Right hindlimb (tissue), 1 donor: ENCODE measurements at places on chromosomes 6 and 20.

DNA sequence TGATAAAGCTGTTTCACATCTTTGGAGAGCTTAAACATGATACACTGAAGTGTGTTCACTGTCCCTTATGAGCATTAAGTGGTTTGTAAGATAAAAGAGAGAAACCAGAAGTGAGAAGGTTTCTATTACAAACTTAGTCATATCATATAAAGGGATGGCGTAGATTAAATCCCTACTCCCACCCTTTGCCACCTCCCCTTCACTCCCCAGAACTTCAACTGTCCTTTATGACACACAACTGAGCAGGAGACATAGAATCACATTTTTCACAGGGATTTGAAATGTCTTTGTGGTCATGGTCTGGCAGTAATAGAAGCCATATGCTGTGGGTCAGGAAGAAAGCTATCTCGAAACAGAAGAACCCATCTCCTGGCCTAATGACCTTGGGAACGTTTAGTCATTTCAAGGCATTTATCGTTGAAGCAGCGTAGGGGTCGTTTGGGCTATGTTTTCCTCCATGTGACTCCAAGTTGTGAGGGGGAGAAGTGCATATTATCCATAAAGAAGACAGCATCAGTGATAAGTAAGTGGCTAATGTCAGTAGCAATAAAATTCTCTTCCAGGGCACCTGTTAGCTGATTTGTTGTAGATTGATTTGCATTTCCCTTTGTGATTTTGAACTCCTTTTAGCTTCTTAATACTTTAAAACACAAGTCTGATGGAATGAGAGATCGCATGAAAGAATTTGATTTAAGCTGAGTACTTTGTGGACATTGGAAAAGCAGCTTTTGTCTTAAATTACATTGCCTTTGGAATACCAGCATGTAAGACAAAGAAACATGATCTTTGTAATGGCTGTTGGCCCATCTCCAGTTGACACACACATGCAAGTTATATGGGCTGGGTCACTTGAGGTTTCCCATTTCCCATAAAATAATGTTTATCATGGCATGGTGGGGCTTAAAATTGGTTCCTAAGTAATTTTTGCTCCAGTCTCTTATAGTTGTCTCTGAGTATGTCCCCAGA is 501.5 kb upstream of the FLRT3 start:
- peak; percentile 25 for DNase-seq

DNA sequence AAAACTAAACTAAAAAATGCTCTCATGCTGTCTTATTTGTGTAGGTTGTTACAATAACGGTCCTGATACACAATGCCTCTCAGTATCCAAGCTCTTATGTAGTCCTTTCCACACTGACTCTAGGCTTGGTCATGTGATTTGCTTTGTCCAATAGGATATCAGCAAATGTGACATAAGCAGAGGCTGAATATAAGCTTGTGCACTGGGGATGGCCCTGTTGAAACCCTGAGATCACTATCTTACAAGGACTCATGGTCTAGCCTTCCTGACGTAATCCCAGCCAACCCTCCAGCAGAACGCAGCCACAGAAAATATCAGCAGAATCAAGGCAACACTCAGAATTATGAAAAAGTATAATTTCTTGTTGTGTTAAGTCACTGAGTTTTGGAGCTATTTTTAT is 145.1 kb upstream of the CCN2 start:
- DNase-seq, result no peak

DNA sequence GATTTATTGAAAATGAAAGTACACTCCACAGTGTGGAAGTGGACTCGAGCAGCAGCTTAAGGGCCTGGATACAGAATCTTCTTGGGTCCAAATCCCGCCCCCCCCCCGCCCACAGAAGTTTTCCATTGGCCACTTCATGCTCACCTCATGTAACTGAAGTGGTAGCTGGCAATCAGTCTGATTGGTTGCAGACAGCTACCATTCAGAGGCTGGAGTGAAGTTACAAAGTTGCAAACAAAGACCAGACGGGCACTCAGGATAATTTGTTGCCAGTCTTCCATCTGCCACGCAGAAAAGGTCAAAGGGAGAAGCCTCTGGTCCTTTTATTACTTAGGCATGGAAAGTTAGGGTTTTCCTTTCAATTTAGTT is 25.8 kb upstream of the FABP7 start:
- no peak for DNase-seq

GRCh38 chr6:46849361-46849690 is 56.1 kb downstream of the MEP1A start:
- no peak for DNase-seq

DNA sequence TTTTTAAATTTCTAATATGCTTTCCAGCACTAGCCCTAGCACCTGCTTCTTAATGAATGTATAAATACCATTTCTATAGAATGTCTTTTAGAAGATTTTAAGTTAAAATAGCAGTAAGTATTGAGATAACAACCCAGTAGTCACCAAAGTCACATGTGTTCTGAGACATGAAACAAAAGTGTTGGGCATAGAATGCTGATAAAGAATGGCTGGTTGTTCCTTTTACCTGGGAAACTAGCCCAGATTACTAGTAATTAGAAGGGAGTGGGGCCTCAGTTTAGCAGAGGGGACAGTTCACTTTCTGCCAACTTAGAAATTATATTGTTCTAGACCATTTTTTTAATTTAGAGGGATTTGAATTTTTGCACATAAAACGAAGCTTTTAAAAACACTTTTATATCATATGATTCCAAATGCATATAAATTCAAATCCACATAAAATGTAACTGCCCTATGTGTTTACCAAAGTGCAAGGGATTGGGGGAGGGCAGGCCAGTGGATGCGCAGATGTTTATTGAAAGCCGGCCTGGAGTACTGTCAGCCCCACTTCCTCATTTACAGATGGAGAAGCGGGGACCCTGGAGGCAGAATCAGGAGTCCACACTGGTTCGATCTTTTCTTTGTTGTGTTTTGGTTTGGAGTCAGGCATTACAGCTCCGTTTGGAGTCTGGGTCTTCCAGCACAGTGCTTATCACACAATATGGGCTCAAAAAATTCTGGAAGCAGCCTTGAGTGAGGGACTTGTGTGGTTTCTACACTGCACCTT is 139.8 kb downstream of the ZDHHC14 start:
- DNase-seq, result no peak

DNA sequence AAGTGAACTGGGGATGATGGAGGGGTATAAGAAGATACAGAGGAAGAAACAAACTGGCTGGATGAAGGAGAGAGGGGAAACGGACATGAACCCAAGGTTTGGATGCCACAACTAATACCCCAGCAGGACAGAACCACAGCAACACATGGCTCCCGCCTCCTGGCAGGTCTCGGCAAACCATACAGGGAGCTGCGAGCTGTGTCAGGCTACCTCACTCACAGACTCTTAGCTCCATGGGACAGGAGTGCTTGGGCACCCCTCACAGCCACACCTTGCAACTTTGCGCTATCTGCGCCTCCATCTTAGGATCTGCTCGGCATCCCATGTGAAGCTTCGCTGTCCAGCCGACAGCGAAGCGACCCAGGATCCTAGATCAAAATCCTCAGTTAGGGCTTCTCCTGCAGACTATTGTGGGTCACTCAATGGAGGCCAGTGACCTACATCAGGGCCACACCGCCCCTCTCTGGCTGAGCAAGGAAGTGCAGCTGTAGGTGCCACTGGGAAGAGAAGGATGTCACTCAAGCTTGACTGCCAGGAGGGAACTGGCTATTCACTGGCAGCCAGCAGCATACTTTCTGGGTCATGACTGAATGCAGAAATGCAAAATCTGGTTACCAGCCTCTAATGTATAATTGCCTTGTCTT is 174.4 kb upstream of the RIN2 start:
- DNase-seq, result peak; percentile 61

GRCh38 chr20:61859767-61860166 is 205.9 kb downstream of the TAF4 start:
- DNase-seq, result no peak

DNA sequence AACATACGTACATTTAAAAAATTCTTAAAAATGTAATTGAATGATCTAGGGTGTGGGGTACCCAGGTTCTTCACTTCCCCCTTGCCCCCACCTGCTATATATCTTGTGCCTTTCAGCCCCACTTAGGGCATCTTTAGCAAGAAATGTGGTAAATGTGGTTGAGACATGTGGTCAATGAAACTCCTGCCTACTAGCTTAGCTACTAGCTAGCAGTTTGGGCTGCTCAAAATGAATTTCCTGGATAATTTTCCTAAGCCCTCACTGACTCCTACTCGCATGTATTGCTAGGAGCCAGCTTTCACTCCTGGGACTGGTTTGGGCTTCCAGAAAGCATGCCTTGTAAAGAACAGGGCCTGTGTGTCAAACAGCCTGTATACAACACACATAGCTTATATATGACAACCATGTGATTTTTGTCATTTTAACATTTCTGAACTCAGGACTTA is 257.3 kb downstream of the ATXN1 start:
- DNase-seq, result peak; percentile 60

GRCh38 chr6:75282706-75283105 is 1.9 kb downstream of the TMEM30A start:
- no peak for DNase-seq

DNA sequence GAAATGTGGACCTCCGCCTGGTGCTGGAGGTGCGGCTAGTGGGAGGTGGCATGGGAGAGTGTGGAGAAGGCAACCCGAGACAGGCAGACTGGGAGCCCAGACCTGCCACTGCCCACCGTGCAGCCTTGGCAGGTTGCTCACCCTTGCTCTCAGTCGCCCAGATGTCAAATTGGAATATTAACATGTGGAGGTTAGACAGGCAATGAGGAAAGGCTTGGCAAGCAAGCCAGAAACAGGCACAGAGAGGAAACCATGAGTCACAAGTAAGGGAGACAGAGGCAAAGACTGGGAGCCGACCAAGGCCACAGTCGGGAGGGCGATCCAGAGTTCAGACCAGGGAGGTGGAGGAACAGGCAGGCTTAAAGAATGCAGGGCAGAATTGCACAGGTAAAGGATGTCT is 178.2 kb downstream of the FOXC1 start:
- peak; percentile 54 for DNase-seq

DNA sequence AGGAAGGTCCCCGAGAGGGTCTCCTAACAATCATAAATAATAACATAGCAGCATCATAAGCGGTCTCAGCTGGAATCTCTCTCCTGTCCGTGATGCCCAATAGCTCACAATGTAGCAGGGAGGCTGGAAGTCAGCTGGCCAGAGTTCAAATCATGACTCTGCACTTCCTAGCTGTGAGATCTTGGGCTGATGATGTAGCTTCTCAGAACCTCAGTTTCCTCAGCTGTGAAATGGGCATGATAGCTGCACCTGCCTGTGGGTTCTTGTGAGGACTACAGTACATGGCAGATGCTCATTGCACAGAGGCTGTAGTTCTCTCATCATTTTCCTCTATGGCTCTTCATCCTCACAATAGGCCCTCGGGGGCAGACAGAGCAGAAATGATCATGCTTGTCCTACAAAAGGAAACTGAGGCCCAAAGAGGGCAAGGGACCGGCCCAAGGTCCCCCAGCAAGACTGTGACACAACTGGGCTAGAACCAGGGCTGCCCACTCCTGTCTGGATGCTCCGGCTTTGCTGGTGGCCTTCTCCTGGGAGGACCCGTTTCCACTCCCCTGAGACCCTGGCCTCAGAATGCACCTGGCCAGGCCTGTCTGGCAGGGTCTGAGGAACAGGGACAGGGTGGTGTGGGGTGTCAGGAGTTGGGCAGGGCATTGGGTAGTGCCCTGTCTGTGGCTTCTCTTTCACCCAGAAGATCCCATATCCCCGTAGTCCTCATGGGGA is 17.7 kb downstream of the SLC12A5 start:
- no peak for DNase-seq

- DNase-seq, result no peak
These were observed 27.4 kb upstream of the APCDD1L start for GRCh38 chr20:58542411-58543095.

GRCh38 chr6:56954403-56955170 is at the start of gene BEND6:
TSS of gene BEND6 (plus strand) at chr6:56955107. CDS start at chr6:56981811, 26,704 bp downstream.
- DNase-seq, result peak; percentile 78

- DNase-seq, result no peak
These were observed 3.5 kb upstream of the CDYL start for GRCh38 chr6:4772750-4773149.

DNA sequence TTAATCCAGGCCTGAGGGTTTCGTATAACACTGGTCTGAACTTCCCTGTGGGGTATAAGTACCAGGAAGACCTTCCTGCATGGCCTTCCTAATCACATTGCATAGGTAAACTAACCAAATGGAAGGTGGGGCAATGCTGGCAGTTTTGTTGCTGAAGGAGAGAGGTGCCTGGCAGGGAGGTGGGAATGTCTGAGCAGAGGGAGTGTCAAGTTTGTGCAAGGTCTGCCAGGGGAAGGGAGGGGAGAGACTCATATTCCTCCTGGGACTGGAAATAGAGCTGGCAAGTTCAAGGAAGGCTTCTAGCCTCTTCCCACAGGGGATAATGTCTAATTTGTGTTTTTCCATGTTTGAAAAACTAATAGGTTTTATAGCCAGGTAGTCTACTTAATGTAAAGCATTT is 70.6 kb downstream of the HDDC2 start:
- DNase-seq, result no peak

- no peak for DNase-seq
These were observed 718.9 kb downstream of the EPHA7 start for GRCh38 chr6:92700411-92700810.

DNA sequence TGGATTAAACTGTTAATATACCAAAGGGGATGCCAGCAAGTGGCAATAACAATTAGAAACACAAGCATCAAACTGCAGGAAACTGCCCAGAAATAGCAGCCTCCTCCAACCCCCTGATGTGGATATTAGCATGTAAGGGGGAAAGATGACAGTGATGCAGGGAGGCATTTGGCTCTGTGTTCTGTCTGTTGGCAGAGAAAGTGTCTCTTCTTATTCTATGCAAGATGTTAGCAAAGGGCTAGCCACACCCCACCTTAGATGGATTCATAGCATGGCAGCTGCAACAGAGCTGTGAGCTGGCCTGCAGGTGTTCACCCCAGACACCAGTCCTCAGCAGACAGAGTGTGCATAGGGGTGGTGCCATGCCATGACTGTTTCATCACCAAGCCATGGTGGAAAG is 38.0 kb downstream of the SCP2D1 start:
- DNase-seq, result no peak

- peak; percentile 93 for DNase-seq
These were observed at the start of gene MICA for GRCh38 chr6:31403283-31404060. TSS of gene MICA (plus strand) at chr6:31403595. CDS start at chr6:31403633, 38 bp downstream.

DNA sequence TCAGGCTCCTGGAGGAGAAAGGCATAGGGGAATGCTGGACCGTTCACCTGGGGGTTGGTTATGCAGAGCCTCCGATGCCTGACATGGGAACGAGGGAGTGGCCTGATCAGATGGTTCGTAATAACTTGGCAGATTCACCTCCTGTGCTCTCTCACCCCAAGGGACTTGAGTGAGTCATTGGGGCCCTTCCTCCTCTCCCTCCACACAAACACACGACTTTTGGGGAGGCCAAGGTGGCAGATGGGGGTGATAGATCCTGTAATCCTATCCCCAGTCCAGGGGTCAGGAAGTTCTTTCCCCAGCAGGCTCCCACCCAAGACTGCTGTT is 45.6 kb upstream of the ARFGEF2 start:
- no peak for DNase-seq

DNA sequence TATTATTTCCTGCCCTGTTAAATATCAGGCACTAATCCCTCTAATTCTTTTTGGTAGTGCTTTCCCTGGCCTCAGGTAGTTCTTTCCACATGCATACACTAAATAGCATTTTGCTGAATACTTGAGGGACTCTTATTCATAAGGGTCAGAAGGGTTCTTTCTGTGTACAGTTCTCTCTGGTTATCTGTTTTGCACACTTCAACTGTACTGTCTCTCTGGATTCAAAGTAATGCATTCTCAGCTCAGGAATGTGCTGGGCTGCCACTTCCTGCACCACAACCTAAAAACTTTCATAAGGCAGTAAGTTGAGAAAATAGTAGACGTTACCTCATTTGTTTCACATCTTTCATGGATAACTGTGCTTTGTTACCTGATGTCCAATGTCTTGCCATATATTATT is 32.1 kb downstream of the C6orf141 start:
- no peak for DNase-seq

GRCh38 chr6:167113935-167114910 is 8.7 kb upstream of the CCR6 start:
- DNase-seq, result no peak
